ENCODE measurements at places on chromosomes 5 and 9.
A peak's percentile ranks its signal among the peaks of the same experiment; 100 is the strongest.

GRCh38 chr9:109906766-109907382 lies 126.9 kb downstream of the PALM2AKAP2 start:
- DNase-seq = no peak

- DNase-seq = no peak
These were observed 92.7 kb downstream of the COL5A1 start for GRCh38 chr9:134734270-134734669.

DNA sequence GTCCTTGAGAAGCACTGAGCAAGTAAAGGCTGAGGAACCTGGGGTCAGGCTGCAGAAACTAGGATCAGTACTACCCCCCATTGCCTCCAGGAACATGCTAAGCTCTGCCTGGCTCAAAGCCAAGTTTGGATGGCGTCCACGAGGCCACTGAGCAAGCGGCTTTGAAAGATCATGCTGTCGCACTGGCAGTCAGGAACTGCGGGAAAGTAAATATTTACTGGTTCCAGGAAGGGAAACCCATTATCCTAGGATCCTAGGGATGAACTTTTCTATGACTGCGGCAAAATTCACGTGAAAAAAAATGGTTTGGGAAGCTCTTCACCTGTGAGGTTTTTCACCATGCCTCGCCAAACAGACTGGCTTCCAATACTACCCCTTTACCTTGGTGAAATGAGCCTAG lies 75.3 kb upstream of the PJA2 start:
- peak; percentile 94 for DNase-seq

GRCh38 chr9:123867034-123867433 lies 62.9 kb downstream of the DENND1A start:
- no peak for DNase-seq

DNA sequence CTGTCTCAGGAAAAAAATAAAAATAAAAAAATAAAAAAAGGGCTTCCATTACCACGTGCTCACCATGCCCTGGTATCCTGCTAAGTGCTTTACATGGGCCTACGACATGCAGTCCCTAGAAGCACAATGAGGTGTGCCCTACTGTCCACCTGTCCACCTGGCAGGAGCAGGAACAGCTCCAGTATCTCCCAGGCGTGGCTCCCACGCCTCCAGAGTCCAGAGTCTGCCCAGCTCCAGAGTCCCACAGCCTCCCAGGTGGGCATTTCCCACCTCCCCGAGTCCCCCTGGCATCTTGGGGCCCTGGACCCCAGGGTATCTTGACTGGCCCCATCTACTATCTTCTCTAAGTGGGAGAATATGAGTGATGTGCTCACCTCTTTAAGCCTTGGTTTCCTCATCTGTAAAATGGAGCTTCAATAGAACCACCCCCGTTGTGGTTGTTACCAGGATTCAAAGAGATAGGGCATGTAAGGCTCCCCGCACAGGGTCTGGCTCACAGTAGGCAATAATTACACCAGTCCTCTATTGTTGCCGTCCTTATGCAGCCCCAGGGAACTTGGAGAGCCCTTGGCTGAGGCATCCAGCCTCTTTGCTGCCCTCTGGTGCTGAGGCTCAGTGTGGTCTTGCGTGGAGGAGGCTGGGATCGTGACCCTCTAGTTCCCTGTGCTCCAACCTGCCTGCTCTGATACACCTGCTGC lies 8.9 kb downstream of the CXCL14 start:
- peak; percentile 83 for DNase-seq

GRCh38 chr9:133845440-133845839 lies 107.3 kb upstream of the SARDH start:
- DNase-seq = no peak

- no peak for DNase-seq
These were observed 164.2 kb downstream of the MACROH2A1 start for GRCh38 chr5:135234666-135235401.

- no peak for DNase-seq
These were observed 30.5 kb downstream of the RXRA start for GRCh38 chr9:134356496-134357470.

GRCh38 chr5:172714491-172715420 lies 56.2 kb downstream of the DUSP1 start:
- peak; percentile 53 for DNase-seq

- no peak for DNase-seq
These were observed 179.1 kb downstream of the EPB41L4A start for GRCh38 chr5:112239996-112240395.

DNA sequence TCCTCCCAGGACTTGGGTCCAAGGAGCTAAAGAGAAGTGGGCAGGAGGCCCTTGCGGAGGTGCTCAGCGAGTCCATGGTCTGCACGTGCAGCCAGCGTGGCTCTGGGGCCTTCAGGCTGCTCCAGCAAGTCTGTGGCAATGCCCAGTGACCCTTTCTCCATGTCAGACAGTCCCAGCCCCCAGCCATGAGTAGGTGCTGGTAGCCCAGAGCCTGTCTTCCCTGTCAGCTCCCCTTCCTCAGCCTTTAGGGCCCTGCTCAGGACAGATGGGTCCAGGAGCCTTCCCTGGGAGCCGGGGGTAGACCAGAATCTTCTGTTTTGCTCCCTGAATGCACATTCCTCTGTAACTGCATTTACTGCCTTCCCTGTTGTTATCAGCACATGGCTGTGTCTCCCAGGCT lies 147.2 kb upstream of the IRX2 start:
- DNase-seq = no peak

DNA sequence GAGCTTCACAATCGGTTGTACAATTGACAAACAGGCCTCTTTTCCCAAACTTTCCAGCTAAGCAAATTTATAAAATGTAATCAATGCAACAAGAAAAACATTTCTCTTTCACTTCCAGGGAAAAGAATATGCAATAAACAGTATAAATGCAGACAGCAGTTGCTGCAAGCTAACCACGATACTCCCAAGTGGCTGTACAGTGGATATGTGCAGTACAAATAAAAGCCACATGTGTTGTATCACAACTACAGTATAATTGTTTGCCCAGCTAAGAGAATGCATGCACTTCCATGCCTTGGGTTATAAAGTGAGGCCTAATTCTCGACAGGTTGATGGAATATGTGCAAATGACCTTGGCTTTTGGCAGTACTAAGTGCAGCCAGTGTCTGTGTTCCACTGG lies 16.7 kb upstream of the PDCL start:
- DNase-seq = no peak

DNA sequence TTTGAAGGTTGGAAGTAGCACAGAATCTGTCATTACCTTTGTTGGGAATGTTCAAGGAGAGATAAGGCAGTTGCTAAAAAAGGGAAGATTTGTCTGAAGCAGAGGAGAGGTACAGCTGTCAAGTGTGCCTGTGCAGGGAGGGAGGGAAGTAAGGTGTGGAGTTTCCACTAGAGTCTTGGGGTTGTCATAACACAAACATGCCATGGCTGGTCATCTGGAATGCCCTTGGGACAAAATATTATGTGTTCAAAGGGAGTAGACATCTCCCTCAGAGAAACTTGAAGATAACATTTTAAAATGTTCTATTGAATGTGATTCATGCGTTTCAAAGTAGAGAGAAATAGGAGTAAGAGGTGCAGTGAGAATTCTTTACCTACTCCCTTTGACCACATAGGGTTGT lies 95.0 kb downstream of the MUSK start:
- no peak for DNase-seq

GRCh38 chr5:66904189-66904588 lies 292.4 kb downstream of the CD180 start:
- peak; percentile 37 for DNase-seq
